Activated CD4-positive, alpha-beta memory T cell treated with anti-CD3 and anti-CD28 coated beads, Interleukin-2, amount 10 ng/mL, durations not matched to agents 7 days and 5 days (primary cell): ENCODE measurements at places on chromosomes 4 and X. TPM values are rescaled to one million over a fixed set of nuclear protein-coding genes. Genes with fewer than 3 reads are reported as not detected.
A peak's percentile ranks its signal among the peaks of the same experiment; 100 is the strongest.

DNA sequence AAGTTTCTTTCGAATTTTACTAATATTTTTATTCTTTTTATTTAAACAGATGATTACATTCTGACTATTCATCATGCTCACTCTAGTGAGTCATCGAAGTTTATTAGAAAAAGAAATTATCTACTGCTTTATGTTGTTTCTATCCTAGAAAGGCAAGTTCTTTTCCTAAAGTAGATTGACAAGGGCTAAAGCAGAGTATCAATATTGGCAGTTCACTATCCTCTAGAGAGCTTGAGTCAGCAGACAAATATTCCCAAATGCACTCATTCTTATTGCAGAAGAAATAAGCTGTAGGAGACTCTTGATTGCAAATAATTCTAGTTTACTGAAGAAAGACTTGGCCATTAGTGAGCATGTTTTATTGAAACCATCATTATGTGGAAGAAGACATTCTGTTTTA, 911.8 kb downstream of the CENPC start:
- no peak overlapping the region for H3K27ac ChIP-seq
- H3K36me3 ChIP-seq = no peaks in the 10 kb centered on the region
- no peaks in the 10 kb centered on the region for H3K27me3 ChIP-seq
- DNase-seq = no peak

DNA sequence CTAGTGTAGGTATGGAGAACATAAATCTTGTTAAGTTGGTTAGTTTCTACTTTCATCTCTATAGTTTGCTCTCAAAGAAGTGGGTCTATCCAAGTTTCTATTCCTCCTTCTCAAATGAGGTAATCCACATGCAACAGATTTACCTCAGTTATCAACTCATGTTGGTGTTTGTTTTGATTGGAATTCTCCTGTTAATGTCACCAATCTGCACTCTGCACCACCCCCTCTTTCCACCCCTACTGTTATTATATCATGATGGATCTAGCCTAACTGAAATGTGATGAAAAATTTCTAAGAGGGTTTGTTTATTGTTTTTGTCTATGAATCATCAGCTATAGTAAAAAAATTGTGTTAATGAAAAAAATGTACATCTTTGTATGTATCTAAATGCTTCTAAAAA, 66.1 kb downstream of the AGTR2 start:
- no peak overlapping the region for H3K27ac ChIP-seq
- no peak overlapping the region for H3K4me3 ChIP-seq
- no peaks in the 10 kb centered on the region for H3K4me1 ChIP-seq
- no peaks in the 10 kb centered on the region for H3K36me3 ChIP-seq

Gene NDUFC1
- 35.7 TPM for total RNA-seq

DNA sequence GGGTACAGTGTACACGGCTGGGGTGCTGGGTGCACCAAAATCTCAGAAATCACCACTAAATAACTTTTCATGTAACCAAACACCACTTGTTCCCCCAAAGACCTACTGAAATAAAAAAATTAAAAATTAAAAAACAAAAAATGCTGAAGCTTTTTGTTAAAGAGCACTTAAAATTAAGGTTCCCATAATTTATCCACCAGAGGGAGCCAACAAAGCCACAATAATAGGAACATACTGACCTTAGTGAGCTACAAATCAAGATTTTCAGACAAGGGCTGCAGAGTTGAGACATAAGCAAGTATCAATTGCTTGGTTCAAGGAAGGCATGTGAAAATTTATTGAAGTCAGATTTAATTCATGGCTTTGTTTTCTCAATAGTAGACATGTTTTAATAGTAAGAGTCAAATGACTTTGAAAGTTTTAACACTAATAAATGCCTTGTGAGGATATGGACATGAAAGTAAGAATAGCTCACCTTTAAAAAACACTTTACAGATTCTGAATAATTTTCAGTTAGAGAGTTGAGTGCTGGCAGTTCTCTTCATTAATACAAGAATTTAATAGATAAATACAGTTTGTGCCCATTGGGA, 43.0 kb upstream of the SCOC start:
- no peak overlapping the region for H3K4me3 ChIP-seq
- DNase-seq = no peak
- no peak overlapping the region for H3K27ac ChIP-seq
- no peaks in the 10 kb centered on the region for H3K36me3 ChIP-seq

GRCh38 chr4:75831856-75832405, 70.3 kb downstream of the PPEF2 start:
- H3K4me1 ChIP-seq = peaks cover 2% of the 10 kb centered on the region
- H3K4me3 ChIP-seq = no peak overlapping the region
- no peak overlapping the region for H3K27ac ChIP-seq
- no peaks in the 10 kb centered on the region for H3K36me3 ChIP-seq
- no peak for DNase-seq

Gene MAP3K15
- 0.28 TPM for total RNA-seq

- H3K27ac ChIP-seq = no peak overlapping the region
- no peaks in the 10 kb centered on the region for H3K4me1 ChIP-seq
- no peak overlapping the region for H3K4me3 ChIP-seq
- no peaks in the 10 kb centered on the region for H3K36me3 ChIP-seq
Measured at GRCh38 chr4:114691865-114692264, 93.3 kb downstream of the UGT8 start.

DNA sequence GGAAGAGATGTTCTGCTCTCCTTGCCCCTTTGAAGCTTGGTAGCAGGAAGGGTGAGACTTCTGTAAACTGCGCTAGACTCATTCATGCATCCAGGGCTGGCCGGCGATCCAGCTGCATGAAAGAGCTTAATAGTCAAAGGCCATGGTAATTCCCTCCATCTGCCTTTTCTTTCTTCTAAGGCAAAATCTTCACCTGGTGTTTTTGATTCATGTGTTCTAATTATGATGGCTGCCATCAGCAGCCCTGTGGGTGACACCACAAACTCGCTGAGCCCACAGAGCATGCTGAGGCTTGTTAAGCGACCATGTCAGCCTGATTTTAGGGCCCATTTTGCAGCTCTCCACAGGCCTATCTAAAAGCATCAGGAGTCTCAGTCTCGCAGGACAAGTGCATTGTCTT, 450.1 kb upstream of the TENM3 start:
- no peaks in the 10 kb centered on the region for H3K27me3 ChIP-seq
- DNase-seq = no peak
- H3K36me3 ChIP-seq = no peaks in the 10 kb centered on the region
- no peak overlapping the region for H3K27ac ChIP-seq

Gene ANOS1
- not detected for total RNA-seq

- no peak for DNase-seq
- H3K36me3 ChIP-seq = peaks cover 30% of the 10 kb centered on the region
- peaks cover 32% of the 10 kb centered on the region for H3K4me1 ChIP-seq
- peak overlapping the region; percentile 24 for H3K27ac ChIP-seq
- no peak overlapping the region for H3K4me3 ChIP-seq
- H3K27me3 ChIP-seq = no peaks in the 10 kb centered on the region
Measured at GRCh38 chrX:120452131-120452530, 17.0 kb downstream of the LAMP2 start.

DNA sequence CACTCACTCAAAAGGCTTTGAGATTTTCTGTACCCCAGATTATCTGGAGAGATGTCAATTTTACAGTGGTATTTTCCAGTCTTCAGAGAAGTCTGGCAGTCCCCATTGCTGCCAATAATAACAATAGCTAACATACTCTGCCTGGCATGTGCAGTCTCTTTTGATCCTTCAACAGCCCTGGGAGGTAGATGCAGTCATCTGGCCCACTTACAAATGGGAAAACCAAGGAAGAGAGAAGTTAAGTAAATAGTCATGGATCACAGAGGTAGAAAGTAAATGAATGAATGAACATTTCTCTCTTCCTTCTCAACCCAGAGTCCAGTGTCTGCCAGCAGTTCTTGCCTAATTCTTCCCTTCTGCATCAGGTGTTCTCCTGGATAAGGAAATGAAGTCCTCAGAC, 113.0 kb upstream of the EDNRA start:
- H3K27ac ChIP-seq = no peak overlapping the region
- H3K27me3 ChIP-seq = no peaks in the 10 kb centered on the region
- no peak for DNase-seq
- H3K4me1 ChIP-seq = no peaks in the 10 kb centered on the region
- no peaks in the 10 kb centered on the region for H3K36me3 ChIP-seq

Gene GC
- not detected for total RNA-seq

Gene KLHL5
- total RNA-seq = 36.6 TPM

DNA sequence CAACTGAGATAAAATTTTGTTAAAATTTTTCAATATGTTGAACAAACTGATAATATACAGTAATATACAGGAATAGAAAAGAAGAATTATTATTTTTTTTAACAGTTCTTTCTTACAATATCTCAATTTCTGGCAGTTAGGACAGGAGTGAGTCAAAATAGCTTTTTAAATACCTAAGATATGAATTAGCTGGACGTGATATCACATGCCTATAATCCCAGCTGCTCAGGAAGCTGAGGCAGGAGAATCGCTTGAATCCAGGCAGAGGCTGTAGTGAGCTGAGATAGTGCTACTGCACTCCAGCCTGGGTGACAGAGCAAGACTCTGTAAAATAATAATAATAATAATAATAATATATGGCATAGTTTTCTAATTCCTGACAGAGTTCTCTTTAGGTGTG, 1039.3 kb downstream of the STPG2 start:
- H3K27me3 ChIP-seq = no peaks in the 10 kb centered on the region
- no peak for DNase-seq
- H3K27ac ChIP-seq = no peak overlapping the region
- no peak overlapping the region for H3K4me3 ChIP-seq
- H3K4me1 ChIP-seq = no peaks in the 10 kb centered on the region
- H3K36me3 ChIP-seq = no peaks in the 10 kb centered on the region

DNA sequence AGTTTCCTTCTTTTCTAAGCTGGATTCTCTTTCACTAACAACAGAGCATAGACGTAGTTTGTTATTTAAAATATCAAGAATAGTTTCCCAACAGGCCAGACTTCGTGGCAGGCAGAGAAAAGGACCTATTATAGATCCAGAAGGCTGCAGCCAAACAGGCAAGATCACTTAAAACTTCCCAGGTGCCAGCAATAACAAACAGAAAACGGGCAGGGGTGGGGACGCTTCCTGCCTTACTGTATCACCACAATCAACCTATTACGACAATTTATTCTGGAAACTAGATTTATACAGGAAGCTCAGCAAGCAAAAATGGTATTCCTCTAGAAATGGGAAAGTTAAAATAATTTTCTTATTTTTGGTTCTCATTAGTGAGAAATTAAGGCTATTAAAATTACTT, 22.1 kb downstream of the RWDD4 start:
- peaks cover 6% of the 10 kb centered on the region for H3K36me3 ChIP-seq
- no peak overlapping the region for H3K27ac ChIP-seq
- peaks cover 17% of the 10 kb centered on the region for H3K4me1 ChIP-seq

Gene PABPC5
- not detected for total RNA-seq

Gene NSG1
- 7.0 TPM for total RNA-seq

DNA sequence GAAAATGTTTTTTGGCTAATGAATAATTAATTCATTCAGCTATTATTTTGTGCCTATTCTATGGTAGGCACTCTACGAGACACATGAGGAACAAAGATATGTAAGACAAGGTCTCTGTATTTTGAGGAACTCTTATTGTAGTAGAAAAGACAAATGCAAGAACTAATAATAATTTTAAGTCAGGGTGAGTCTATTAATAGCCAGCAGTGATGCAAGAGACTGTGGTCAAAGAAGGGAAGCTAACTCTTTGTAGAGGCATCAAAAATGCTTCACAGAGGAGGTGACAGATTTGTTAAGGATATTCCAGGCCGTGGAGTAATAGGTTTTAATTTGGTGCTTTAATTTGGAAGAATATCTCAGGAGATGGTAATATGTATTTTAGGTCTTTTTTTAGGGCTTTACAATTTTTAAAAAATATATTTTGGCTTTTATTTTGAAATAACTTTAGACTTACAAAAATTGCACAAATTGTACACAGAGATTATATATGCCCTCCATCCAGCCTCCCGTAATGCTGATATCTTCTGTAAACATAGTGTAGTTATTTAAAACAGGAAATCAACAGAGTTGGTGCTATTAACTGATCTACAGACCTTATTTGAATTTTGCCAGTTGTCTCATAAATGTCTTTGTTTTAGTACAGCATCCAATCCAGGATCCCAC, 48.1 kb downstream of the DCLK2 start:
- no peak for DNase-seq
- H3K4me3 ChIP-seq = no peak overlapping the region
- H3K4me1 ChIP-seq = peaks cover 3% of the 10 kb centered on the region
- peaks cover 7% of the 10 kb centered on the region for H3K27me3 ChIP-seq
- H3K27ac ChIP-seq = no peak overlapping the region

GRCh38 chr4:73740353-73740778, at the start of gene CXCL8:
Gene CXCL8, plus strand, starts transcription at chr4:73740569. Its CDS starts 90 bp downstream, at chr4:73740659.
- H3K27ac ChIP-seq = no peak within 1 kb of the TSS
- no peaks in the 10 kb centered on the region for H3K36me3 ChIP-seq
- no peaks in the 10 kb centered on the region for H3K4me1 ChIP-seq
- DNase-seq = no peak
- H3K27me3 ChIP-seq = no peaks in the 10 kb centered on the region
- H3K4me3 ChIP-seq = no peak within 1 kb of the TSS

DNA sequence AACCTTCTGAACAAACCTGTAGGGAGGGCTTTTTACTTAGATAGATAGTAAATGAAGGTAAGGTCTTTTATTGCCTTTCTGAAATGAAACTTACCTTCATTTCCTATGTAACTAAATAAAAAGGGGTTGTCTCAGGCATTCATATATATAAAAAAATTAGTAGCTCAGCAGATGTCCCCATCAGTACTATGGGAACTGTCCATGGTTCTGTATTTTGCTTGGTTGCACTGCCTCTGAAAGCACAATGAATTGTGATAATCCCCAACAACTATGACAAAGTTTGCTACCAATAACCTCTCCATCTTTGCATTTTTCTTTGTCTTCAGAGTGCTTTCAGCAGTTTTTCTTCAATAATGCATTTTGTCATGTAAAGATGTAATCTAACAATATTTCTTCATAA, 222.4 kb downstream of the SLIT2 start:
- no peaks in the 10 kb centered on the region for H3K36me3 ChIP-seq
- no peak overlapping the region for H3K4me3 ChIP-seq
- H3K27ac ChIP-seq = no peak overlapping the region
- no peaks in the 10 kb centered on the region for H3K4me1 ChIP-seq
- no peak for DNase-seq
- H3K27me3 ChIP-seq = no peaks in the 10 kb centered on the region

- H3K36me3 ChIP-seq = peaks cover 30% of the 10 kb centered on the region
- no peaks in the 10 kb centered on the region for H3K27me3 ChIP-seq
- no peak overlapping the region for H3K27ac ChIP-seq
- peaks cover 3% of the 10 kb centered on the region for H3K4me1 ChIP-seq
- H3K4me3 ChIP-seq = no peak overlapping the region
Measured at GRCh38 chr4:119498527-119498926, 130.1 kb downstream of the PDE5A start.

Gene PCDH18
- total RNA-seq = 0.38 TPM

DNA sequence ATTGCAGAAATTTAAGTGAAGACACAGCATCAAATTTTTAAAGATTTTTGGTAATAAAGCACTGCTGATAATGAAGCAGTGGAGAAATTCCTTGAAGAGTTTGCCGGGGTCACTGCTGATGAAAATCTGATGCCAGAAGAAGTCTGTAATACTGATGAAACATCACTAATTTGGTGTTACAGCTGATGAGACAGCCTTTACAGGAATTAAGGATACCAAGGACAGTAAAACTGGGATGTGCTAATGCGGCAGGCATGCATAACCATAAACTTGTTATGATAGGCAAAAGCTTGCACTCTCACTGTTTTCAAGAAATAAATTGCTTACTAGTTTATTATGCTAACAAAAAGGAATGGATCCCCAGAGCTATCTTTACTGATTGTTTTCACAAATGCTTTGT, 52.9 kb upstream of the VEGFC start:
- no peaks in the 10 kb centered on the region for H3K4me1 ChIP-seq
- DNase-seq = no peak
- no peaks in the 10 kb centered on the region for H3K27me3 ChIP-seq
- H3K27ac ChIP-seq = no peak overlapping the region
